Omental fat pad (tissue), 4 donors: ENCODE measurements at places on chromosomes 7 and 10. TPM values are rescaled to one million over a fixed set of nuclear protein-coding genes. Genes with fewer than 3 reads are reported as not detected.

HUS1 gene
- total RNA-seq = 32.6 TPM

- DNase-seq = no peak
These were observed 29.3 kb downstream of the ASNS start for GRCh38 chr7:97842772-97843345.

GRCh38 chr7:150931199-150931869 is 46.8 kb downstream of the KCNH2 start:
- no peak for DNase-seq

BAIAP2L1 gene
- total RNA-seq = 6.3 TPM

- no peak for DNase-seq
These were observed 219.3 kb upstream of the MKLN1 start for GRCh38 chr7:131108212-131108940.

EGR2 gene
- total RNA-seq = 5.5 TPM

- no peak for DNase-seq
These were observed 4.4 kb downstream of the RAB11FIP2 start for GRCh38 chr10:118042336-118042735.

SPDYE8 gene
- not detected for total RNA-seq

MIOS gene
- 39.0 TPM for total RNA-seq

- no peak for DNase-seq
These were observed 550.4 kb downstream of the TCERG1L start for GRCh38 chr10:130761032-130761575.
